Substantia nigra (tissue), 51 donors: ENCODE measurements at places on chromosomes 3 and 15.
A peak's percentile ranks its signal among the peaks of the same experiment; 100 is the strongest.

DNA sequence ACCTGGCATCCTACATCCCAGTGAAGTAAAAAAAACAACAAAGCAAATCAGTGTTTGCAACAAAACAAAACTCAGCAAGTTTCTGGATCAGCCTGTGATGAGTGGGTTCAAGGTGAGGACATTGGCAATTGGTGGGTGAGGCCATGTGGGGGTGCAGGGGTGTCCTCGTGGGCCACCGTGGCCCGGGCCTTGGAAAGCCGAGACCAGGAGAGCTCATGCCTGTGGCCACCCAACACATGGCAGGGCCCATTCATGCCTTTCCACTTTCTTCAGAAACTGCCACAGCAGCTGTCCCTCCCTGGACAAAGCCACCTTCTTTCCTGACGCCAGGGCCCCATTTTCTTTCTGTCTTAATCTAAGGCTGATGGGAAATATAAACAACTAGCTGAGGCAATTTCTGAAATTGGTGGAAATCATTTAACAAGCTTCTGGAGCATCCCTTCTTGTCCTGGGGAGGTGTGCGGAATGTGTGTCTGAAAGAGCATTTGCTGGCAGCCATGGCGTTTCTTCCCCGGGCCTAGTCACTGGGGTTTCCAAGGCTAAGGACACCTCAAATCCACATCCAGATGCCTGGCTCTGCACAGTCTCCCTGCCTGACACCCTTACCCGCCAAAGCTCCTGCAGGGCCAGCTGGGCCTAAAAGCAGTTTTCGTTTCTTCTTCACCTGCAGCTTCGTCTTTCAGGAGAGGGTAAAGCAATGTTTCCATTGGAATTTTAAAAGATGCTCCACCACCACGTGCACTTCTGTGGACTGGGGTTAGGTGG, 34.1 kb upstream of the SFMBT1 start:
- no peak for DNase-seq

DNA sequence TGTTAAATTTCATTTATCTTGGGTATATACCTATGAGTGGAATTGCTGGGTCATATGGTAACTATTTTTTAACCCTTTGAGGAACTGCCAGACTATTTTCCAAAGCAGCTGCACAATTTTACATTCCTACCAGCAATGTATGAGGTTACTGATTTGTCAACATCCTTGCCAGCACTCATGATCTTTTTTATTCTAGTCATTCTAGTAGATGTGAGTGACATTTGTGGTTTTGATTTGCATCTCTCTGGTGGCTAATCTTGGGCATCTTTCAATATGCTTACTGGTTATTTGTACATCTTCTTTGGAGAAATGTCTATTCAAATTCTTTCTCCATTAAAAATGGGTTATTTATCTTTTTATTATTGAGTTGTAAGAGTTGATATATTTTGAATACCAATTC, 21.3 kb upstream of the LRRC58 start:
- no peak for DNase-seq

GRCh38 chr3:49012441-49013017, 5.3 kb downstream of the WDR6 start:
- no peak for DNase-seq

DNA sequence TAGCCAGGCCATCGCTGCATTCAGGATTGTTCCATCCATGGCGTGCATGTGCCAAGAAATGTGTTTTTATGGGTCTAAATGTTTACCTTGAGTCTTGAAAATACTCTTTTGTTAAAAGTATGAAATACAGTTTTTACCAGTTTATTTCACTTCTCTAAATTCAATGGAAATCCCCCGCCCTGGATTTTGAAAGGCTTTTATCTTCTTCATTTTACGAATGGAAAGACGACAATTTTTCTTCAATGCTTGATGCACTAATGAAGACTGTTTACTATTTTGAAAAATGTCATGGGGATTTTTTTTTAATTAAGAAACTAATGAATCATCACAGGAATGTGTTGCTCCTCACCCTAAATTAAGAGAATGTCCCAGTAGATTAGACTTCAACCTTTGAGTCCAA, 83.5 kb downstream of the FAM81A start:
- no peak for DNase-seq

DNA sequence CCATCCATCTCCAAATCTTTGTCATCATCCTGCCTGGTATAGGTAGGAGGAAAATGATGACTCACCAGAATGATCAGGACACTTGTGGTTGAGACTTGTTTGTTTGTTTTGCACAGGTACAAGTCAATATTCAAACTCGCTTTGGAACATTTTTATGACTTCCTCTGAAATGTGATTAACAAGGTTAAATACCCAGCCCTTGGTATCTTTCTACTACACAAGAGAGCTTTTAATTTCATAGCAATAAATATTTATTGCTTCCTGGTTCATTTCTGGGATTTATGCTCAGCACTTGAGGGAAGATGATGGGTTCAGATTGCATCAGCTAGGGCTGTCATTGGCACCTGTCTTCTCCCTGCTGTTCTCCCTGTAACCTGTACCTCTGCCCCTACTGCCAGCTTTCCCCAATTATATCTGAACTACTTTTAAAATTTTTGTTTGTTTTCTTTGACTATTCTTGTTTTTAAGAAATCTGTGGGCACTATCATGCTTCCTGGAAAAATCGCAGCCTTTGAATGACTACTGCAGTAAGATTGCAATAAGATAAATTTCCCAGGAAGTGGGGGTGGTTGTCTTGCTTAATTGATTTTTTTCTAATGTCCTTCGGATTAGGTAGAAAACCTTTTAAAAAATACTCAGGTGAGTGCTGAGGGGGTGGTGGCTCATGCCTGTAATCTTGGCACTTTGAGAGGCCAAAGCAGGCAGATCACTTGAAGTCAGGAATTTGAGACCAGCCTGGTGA, 24.3 kb upstream of the GCNT3 start:
- no peak for DNase-seq

GRCh38 chr3:158571969-158572765, 1.2 kb downstream of the MLF1 start:
- DNase-seq = no peak

- no peak for DNase-seq
These were observed 21.8 kb downstream of the NUDT16 start for GRCh38 chr3:131403216-131403895.

DNA sequence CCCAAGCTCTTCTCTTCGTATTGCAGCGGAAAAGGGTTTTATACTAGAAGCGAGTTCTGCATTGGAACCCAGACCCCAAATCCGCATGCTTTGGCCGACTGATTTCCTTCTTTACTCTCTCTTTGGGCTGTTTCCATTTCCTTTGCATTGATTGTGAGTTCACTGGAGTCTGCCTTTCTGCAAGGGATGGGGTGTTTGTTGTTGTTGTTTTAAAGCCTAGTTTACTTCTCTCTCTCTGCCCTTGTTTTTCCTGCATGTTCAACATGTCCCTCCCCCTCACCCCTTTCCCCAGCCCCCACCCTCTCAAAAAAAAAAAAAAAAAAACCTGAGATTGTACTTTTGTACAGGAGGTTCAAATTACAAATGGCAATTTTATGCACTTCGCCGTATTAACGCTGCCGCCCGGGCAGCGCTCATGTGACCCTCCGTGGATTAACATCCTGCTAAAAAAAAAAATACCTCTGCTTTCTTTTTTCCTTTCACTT, 2.2 kb downstream of the NR2F2 start:
- no peak for DNase-seq

DNA sequence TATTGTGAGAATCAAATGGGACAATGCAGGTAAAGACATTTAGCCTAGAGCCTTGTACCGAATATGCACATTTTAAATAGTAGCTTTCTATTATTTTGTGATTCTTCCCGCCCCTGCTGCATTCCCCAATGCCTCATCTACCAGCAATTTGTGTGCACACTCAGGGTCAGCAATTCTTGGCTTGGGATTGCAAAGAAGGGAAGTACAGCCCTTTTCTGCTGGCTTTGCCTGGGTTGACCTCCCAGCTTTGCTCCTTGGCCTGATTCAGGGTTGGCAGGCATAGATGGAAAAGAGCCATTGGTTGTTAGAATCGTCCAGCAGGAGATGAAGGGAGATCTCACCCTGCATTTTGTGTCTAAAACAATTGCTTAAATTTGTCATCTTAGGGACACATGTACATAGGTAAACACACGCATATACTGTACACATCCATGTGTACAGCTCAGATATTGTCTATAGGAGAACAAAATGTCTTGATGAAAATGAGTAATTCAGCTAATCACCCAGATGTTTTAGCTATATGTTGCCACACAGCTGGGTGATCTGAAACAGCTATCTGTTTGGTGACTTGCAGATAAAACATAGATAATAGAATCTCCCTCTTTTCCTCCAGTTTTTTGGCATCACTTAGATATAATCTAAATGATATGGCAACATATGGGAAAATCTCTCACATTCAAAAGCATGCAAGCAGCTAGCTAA, 340.9 kb upstream of the TBL1XR1 start:
- DNase-seq = peak; percentile 43

- no peak for DNase-seq
These were observed 18.7 kb upstream of the TRMT10C start for GRCh38 chr3:101542957-101543356.
